Activated CD4-positive, alpha-beta T cell treated with anti-CD3 and anti-CD28 coated beads, Interleukin-2, Interleukin-6, amounts not matched to agents 100 ng/mL and 50 ng/mL, durations not matched to agents 16 hours and 8 hours (primary cell): ENCODE measurements at places on chromosomes 2 and 18.

- DNase-seq = no peak
Measured at GRCh38 chr2:155442755-155443372, 744.4 kb downstream of the KCNJ3 start.

- no peak for DNase-seq
Measured at GRCh38 chr2:96336104-96336775, 674 bp downstream of the NCAPH start.

GRCh38 chr2:158381205-158381604, 75.3 kb downstream of the CCDC148 start:
- no peak for DNase-seq

DNA sequence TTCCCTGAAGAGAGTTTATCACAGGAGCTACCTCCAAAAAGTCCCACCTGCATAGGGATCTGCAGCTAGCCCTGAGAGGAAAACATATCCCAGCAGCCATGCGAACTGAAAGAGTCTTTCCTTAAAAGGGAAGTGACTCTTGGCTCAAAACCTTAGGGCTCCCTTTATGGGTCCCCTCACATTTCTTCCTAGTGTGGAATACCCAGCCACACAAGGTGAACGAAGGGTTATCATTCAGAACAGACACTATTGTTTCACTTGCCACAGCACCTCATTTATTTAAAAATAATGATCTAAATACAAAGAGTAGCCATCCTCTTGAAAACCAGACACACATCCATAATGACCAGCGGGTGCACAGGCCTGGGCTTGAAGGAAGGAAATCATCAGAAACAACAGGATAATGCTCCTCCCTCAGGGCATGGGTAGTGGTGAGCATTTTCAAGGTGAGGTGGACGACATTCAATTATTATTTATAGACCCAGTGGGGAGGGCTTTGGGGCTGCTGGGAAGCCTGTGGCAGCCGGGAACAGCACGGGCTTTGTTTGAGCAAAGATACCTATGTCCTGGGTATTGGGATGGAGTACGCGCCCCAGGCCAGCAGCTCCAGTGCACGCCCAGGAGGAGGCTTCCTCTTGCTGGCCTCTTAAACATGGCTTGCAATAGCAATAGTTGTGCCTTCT, 119.0 kb upstream of the ITGA6 start:
- DNase-seq = no peak

GRCh38 chr2:241673797-241674725, 12.6 kb downstream of the DTYMK start:
- no peak for DNase-seq

DNA sequence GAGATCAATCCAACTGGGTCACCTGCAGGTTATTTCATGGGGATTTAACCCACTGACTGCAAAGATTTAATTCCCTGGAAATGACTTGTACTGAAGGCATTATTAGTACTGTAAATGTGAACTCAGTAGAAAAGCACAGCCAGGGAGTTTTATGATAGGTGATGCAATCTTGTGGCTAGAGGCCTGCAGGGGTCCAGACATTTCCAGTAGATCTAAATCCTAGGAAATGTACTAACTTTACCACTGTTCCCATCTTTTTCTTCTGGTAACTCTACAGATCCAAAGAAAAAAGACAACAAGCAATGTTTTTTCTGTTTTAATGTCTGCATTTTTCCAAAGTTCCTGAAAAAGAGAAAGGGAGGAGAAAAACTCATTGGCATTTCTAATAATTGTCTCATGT, 500.1 kb downstream of the ARHGAP15 start:
- no peak for DNase-seq

- no peak for DNase-seq
Measured at GRCh38 chr2:29053670-29054400, 20.5 kb downstream of the PCARE start.

DNA sequence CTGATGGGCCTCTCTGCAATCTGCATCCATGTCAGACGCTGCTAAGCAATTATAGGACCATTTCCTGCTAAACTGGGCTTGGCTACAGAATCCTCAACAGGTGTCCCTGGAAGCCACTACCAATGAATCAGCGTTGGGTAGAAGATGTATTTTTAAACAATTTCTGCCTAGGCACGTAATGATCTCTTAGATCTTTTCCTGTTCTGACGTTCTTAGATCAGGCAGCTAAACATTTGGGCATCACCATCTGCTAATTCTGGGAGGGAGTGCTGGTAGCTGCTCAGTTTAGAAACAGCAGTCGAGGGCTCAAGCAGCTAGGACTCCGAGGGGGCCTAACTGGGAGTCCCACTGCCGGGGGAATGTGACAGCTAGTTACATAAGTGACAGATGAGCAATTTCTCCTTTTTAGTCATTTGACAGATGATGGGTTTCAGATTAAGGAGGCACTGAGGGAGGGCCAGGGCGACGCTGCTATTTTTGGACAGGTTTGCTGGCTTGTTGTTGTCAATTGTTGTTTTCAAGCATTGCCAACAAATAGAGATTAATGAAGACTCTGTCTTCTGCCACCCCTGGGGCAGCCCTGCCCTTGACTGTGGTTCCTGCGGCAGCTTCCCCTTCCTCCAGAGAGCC, 92.7 kb downstream of the MRO start:
- DNase-seq = peak; percentile 39

GRCh38 chr2:95305380-95306061, 8.4 kb downstream of the KCNIP3 start:
- no peak for DNase-seq

DNA sequence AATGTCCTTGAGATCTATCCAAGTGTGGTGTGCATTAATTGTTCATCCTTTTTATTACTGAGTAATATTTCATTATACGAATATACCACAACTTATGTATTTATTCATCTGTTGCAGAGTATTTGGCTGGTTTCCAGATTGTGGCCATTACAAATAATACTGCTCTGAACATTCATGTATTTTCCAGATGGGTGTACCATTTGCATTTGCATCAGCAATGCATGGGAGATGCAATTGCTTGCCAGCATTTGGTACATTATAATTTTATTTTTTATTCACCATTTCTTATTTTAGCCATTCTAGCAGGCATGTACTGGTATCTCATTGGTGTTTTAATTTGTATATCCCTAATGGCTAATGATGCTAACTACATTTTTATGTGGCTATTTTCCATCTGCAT, 162.4 kb downstream of the SCG2 start:
- DNase-seq = no peak

DNA sequence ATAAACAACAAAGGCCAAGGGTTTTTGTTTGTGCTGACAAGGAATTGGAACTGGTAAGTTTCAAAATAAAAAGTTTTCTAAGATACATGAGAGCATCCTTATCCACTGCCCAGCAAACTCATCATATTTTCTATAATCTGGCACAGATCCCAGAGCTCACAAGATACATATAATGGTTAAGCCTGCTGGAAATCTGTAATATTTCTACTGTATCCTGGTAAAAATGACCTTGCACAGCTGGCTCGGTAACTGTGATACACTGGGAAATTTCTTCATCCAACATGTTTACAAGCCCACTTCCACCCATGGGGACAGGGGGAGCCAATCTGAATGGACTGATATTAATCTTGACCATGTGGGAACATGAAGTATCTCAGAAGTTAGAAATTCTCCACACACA, 425.4 kb upstream of the MMADHC start:
- DNase-seq = no peak

GRCh38 chr18:74271635-74272034, 20.1 kb downstream of the CYB5A start:
- no peak for DNase-seq

- no peak for DNase-seq
Measured at GRCh38 chr2:144083211-144083610, 436.7 kb downstream of the ZEB2 start.

DNA sequence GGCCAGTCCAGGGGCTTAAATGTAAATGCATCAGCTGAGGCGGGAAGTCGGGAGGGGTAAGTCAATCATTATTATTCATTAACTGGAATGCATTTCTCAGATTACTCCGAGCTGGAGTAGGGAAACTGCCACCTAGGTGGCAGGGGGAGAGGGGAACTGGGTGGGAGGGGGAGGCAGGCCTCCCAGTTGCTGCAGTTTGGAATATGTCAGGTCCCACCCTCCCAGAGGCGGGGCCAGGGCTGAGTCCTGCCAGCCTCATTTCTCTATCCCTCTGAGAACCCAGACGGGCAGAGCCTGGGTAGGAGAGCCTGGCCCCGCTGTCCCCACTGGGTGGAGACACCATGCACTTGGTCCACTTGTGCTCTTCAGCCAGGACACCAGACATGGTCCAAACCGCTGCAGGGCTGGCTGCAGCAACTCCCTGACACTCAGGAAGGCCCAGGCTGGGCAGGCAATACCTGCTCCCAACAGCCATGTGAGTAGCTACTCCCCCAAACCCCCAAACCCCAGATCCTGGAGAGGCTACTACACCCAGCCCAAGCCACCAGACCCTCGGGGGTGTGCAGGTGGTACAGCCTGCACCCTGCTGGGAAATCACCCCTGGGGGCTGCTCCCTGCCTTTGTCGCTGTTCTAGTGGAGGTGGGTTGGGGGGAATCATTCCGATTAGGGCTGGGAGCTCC, at the start of gene GPBAR1:
Gene GPBAR1, plus strand, starts transcription at position 274 of the 681 bp plus-strand sequence. CDS start 1,710 bp downstream, outside the sequence.
- no peak for DNase-seq

DNA sequence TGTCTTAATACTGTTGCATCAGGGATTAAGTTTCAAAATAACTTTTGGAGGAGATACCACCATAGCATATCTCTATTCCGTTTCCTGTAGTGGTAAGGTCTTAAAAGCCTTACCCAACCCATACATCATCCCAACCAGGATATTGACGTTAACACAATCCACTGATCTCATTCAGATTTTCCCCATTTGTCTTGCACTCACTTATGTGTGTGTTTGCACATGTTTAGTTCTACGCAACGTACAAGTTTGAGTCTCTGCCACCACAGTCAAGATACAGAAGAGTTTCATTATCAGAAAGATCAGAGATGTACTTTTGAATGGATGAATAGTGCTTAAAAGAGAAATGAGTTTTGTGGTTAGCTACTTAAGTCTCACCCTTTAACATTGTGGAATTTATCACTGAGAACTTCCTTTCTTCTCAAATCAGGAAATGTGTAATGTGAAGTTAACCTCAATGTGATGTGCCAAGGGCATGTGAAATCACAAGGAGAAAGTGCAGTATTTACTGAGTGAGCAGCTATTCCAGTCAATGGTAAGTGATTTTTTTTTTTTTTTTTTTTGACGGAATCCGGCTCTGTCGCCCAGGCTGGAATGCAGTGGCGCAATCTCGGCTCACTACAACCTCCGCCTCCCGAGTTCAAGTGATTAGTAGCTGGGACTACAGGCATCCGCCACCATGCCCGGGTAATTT, 69.2 kb upstream of the EPHA4 start:
- peak; percentile 57 for DNase-seq

- DNase-seq = no peak
Measured at GRCh38 chr2:219624565-219624964, 2.9 kb upstream of the SLC4A3 start.

GRCh38 chr2:181552808-181553207, 95.6 kb downstream of the ITGA4 start:
- DNase-seq = no peak

GRCh38 chr2:44805401-44806235, 135.9 kb upstream of the SIX3 start:
- no peak for DNase-seq

DNA sequence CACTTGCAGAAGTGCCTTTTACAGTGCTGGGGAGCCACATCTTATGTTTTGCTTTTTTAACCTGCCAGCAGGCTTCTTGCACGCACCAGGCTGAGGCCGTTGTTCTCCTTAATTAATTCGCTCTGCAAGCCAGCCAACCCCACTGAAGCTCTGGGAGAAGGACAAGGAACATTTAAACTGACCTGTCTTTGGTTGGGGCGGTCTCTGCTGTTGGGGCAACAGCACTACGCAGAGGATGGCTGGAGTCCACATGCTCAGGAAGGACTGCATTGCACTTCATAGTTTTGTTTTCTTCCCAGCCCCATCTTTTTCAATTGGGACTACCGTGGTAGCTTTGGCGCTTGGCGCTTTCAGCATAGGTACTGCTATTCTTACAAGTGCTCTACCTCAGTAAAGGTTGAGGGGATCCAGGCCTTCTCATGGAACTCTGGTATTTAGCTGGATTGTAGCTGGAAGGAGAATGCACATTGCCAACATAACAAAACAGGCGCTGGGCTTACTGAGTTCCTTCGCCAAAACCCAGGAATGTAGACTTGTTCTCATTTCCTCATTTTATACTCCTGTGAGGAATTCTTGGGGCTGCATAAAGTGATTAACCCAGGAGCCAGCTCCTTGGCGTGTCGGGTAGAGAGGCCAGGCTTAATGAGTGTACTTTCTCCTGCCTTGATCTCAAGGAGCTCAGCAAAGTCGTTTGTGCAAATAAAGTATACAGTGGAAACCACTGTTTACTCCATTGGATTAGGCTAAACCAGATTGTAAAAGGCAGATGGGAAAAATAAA, 146.2 kb downstream of the PRKCE start:
- DNase-seq = no peak

- no peak for DNase-seq
Measured at GRCh38 chr2:130391872-130392670, 36.2 kb downstream of the PTPN18 start.

GRCh38 chr2:15116830-15117229, 444.3 kb downstream of the NBAS start:
- no peak for DNase-seq
